ENCODE measurements at places on chromosomes 4 and X. TPM values are rescaled to one million over a fixed set of nuclear protein-coding genes. Genes with fewer than 3 reads are reported as not detected.

- no peak for DNase-seq
Observed at GRCh38 chr4:88320780-88321373, 36.5 kb upstream of the PPM1K start.

DNA sequence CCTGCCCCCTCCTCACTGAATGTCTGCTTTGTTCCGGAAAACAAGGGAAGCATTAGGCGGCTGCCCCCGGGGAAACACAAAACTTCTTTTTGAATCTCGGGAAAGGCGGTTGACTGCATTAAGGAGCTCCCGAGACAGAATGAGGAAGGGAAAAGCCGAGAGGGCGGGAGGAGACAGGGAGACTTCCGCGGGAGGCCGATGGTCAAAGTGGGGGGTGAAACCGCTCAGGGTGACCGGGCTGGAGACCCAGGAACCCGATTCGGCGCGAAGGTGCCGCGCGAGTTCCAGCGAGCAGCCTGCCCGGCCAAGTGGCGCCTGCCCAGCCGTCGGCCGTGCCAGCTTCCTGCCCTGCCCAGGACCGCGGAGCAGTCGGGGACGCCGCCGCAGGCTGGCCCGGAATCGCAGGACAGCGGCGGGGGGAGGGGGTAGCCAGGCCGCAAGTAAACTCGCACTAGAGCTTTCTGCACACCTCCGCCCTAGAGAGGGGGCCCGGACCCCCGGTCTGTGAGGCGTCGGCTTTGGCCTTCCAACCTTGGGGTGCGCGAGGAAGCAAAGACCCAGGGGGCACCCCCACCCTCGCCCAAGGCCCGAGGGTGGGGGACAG lies 55.1 kb upstream of the BCOR start:
- DNase-seq, result no peak

DNA sequence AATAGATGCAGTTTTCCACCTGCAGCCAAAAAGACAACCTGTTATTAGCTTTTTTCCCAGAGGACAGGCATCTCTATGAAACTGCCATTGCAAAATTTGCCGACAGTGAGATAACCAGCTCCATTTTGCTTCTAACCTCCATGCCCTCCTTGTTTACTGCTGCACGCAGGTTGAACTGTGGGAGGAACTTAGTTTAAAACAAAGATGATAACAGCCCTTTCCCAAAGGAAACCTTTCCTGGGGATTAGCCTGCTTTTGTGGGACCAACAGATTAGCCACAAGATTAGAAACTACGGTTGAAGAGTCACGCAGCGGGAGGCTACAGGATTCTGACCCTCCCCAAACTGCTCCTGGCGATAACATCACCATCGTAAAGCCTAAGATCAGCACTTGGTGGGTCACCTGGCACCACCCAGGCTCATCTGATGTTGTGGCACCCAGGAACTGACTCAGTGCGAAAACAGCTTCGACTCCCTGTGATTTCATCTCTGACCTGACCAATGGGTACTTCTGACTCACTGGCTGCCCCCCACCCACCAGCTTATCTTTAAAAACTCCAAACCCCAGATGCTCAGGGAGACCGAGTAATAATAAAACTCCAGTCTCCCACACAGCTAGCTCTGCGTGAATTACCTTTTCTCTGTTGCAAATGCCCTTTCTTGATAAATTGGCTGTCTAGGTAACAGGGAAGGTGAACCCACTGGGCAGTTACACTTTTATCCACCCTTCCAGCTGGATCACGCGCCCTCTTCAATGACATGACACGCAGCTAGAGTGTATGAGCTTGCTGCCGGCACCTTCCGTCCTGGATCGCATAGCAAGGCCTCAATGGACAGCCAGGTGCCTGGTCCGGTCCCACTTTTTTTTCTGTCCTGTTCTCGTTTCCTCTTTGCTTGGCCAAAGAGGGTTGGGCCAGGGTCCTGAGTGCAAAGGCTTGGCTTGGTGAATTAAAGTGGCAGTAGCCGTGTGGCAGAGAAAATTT lies 27.2 kb downstream of the NOP14 start:
- DNase-seq, result peak; percentile 94

DNA sequence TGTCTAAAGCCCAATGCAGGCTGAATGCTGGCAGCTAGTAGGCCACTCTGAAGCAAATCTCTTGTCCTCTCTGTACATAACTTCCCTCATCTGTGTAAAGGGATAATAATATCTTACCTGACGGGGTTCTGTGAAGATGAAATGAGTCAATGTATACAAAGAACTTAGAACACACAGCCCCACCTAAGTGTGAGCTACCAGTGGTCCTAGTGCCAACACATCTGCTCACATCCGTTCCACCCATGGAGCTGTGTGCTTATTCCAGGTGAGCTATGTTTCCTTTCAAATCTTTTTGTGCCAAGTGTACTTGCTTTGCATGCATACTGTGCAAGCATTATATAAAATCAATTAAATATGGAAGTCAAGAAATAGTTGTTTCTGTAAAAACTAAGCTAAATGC lies 116.4 kb downstream of the TSPAN5 start:
- no peak for DNase-seq

- DNase-seq, result no peak
Observed at GRCh38 chr4:15744016-15744545, 34.0 kb upstream of the CD38 start.

DNA sequence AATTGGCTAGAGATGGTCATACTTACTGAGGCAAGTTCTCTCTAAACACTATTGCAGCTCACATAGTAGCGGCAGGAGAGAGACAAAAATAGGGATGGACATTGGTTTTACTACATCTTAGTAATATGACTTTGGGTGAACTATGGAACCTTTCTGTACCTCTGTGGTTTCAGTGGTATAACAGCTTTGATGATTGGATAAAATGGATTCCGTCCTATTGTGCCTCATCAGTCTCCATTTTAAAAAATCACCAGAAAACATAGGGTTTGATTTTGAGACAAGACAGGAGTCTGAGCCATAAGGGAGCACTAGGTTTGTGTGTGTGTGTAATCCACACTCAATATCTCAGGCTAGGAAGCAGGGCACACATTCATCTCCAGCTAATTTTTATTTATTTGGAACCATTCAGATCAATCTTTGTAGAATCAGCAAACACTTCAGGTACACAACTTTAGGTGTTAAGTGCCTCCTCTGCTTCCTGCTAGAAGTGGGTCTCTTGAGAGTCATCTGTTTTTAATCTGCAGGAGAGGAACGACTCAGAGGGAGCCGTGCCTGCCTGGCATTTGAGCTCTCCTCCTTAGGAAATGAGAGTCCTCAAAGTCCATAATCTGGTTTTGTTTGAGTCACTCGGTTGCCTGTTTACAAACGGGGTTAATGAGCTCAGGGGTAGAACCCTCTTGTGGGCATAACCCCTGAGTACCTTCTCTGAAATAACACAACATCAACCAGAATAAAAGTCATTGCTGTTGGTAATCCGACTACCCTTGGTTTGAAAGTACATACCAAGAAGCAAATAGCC lies 238.5 kb upstream of the BOD1L1 start:
- no peak for DNase-seq

DNA sequence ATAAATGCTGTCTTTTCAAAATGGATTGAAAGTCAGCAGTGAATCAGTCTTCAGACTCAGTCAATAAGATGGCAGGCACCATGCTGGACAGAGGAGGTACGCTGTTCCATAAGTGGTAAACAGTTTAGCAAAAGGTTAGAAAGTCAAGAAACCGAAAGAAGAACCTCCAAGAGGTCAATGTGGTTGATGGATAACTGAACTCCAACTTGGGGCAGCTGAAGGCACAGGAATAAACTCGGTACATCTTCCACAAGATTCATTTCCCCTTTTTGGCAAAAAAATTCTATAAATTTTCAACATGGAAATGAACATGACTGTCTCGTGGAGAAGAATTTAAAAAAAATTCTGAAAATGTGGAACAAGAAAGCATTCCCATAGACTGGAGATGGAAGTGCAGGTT lies 18.4 kb upstream of the SEL1L3 start:
- no peak for DNase-seq

DNA sequence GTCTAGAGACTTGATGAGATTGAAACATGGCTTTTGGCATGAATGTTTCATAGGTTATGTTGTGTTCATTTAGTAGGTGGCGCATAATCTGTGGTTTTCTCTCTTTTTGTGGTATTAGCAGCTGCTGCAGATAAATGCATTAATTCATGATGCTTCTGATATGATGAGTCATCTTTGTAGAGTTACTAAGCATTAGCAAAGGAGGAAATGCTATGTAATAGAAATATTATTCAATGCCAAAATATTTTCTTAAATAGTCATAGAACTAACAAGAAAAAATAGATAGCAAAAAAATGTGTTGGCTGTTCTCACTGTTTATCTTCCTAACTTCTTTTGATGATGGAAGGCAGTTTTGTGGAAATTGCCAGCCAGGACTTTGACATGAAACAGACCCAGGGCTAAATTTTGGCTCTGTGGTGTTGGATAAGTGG lies 3.6 kb downstream of the ZXDB start:
- peak; percentile 63 for DNase-seq

GRCh38 chr4:57074744-57075143 lies 35.4 kb downstream of the IGFBP7 start:
- DNase-seq, result peak; percentile 96

DNA sequence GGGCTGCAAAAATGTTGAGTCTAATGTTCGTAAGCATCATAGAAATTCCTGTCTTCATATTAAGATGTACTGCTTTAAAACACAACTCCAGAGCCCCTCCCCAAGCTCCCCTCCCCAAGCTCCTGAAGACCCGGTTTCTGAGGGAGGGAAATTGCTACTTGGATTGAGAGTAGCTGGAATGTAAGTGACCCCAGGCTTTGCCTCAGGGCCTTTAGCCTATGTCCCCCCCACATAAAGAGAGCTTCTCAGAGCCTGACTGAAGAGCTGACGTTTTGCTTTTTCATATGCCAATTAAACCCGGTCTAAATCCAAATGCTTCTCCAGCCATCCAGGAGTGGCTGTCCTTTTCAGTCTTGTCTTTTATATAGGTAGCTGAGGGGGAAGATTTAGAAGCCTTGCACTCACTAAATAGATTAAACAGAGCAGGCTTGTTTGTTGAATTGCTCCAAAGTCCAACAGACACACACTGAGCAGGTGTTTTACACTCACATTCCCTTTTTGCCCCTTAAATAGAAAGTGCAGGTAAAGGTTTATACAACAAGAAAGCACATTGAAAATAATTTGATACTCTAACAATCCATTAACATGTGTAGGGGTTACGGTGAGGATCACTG lies 19.6 kb downstream of the ARX start:
- DNase-seq, result no peak

The TCEAL2 gene
- total RNA-seq, result not detected

The NLGN4X gene
- total RNA-seq, result 0.04 TPM

The F8A1 gene
- 8.1 TPM for total RNA-seq

The NWD2 gene
- total RNA-seq, result not detected

The TRPC5OS gene
- not detected for total RNA-seq
